ENCODE measurements at places on chromosomes 1 and 21. TPM values are rescaled to one million over a fixed set of nuclear protein-coding genes. Genes with fewer than 3 reads are reported as not detected.
A peak's percentile ranks its signal among the peaks of the same experiment; 100 is the strongest.

Gene RAP1GAP
- total RNA-seq = 5.4 TPM

DNA sequence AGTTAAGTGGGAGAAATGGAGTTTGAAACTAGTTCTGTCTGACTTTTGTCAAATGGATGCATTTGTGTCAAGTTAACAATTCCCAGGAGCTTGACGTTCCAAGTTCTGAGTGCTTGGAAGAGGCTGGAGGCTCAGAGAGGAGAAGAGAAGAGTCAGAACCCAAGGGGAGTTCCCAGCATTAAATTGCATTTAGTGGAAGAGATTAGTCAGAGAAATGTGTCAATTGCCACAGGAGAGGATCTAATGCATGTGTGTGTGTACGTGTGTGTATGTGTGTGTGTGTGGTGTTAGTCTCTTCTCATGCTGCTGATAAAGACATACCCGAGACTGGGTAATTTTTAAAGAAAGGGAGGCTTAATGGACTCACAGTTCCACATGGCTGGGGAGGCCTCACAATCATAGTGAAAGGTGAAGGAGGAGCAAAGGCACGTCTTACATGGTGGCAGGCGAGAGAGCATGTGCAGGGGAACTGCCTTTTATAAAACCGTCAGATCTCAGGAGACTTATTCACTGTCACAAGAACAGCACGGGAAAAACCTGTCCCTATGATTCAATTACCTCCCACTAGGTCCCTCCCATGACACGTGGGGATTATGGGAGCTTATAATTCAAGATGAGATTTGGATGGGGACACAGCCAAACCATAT, 101.5 kb upstream of the TMEM51 start:
- no peak for ATAC-seq

DNA sequence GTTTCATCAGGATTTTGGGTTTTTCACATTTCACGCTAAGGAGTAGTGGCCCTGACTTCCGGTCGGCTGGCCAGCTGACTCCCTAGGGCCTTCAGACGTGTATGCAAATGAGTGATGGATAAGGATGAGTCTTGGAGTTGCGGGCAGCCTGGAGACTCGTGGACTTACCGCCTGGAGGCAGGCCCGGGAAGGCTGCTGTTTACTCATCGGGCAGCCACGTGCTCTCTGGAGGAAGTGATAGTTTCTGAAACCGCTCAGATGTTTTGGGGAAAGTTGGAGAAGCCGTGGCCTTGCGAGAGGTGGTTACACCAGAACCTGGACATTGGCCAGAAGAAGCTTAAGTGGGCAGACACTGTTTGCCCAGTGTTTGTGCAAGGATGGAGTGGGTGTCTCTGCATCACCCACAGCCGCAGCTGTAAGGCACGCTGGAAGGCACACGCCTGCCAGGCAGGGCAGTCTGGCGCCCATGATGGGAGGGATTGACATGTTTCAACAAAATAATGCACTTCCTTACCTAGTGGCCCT, 23.1 kb upstream of the TNFRSF1B start:
- peak; percentile 92 for ATAC-seq

DNA sequence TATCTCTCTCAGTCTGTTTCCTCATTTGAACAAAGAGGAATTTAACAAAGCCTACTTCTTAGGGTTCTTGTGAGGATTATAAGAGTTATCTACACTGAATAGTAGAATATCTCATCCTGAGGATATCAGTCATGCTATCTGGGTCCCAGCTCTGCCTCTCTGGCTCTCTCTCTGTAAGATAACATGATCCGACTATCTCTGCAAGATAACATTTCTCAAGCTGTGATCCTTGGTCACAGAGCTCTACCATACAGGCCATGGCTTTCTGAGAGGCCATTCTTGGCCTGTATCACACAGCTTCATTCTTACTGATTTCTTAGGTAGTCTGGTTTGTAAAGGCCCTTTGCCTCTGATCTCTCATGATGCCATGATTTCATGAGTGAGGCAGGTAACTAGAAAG, 71.0 kb upstream of the TRABD2B start:
- ATAC-seq = no peak

GRCh38 chr1:166489670-166490436, 323.1 kb upstream of the FAM78B start:
- no peak for ATAC-seq

DNA sequence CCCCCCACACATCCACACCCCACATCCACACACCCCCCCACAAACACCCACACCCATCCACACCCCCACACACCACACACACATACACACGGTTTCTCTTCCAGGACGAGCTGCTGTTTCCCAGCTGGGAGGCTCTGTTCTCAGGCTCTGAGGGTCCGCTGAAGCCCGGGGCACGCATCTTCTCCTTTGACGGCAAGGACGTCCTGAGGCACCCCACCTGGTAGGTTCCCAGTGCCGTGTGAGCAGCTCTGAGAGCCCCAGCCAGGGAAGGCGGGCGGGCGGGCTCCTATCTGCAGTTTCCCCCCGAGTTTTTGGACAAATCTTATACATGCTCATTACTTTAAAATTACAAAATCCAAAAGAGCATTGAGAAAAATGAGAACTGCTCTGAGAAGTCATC, 31.2 kb downstream of the SLC19A1 start:
- no peak for ATAC-seq

GRCh38 chr1:94045465-94046056, 75.4 kb downstream of the ABCA4 start:
- peak; percentile 48 for ATAC-seq

- ATAC-seq = peak; percentile 93
These were observed 17.9 kb downstream of the UBL4B start for GRCh38 chr1:110130113-110130591.

GRCh38 chr1:2248854-2249558, 20.9 kb downstream of the SKI start:
- ATAC-seq = no peak

- no peak for ATAC-seq
These were observed 75.0 kb upstream of the EXO1 start for GRCh38 chr1:241772932-241773500.

DNA sequence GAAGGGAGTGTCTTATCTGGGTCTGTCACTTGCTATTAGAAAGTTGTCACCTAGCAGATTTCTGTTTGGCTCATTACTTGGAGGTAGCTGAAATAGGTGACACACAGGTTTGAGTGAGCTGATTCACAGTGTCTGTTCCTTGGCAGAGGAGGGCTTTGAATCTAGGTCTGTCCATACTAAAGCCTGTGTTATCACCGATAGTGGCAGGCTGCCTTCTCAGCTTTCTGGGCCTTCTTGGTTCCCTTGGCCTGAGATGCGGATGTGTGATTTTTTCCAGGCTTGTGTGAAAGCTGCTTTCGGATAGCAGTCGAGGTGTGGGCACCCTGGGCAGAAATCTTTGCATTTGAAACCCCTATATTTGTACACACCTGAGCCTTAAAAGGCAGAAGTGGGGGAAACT, 73.9 kb downstream of the ACTL8 start:
- no peak for ATAC-seq
